Stimulated activated CD4-positive, alpha-beta T cell treated with anti-CD3 and anti-CD28 coated beads, Interleukin-1b, Interleukin-23, amount 100 ng/mL, for 1 hour (primary cell): ENCODE measurements at places on chromosomes 1 and 21.

- DNase-seq, result no peak
Measured at GRCh38 chr1:228366866-228367741, 39.5 kb downstream of the TRIM11 start.

- no peak for DNase-seq
Measured at GRCh38 chr1:210344706-210345105, 16.0 kb downstream of the HHAT start.

DNA sequence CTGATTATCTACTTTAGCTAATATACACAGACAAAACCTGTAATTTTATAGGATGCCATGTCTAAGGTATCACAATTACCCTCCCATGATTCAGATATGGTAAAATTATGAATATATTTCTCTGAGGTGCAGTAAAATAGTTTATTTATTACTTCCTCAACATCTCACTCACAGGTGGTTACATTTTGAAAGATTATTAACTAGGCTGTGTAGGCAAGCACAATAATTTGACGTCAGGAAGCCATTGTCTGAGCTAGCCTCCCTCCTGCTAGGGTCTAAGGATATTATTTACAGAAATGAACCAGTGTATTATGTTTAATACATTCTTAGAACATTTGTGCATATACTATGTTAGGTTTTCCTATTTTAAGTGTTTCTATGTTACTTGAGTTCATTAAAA lies 69.9 kb upstream of the ADGRL2 start:
- DNase-seq, result no peak

GRCh38 chr1:11569551-11569950 lies 84.7 kb downstream of the FBXO2 start:
- DNase-seq, result no peak

DNA sequence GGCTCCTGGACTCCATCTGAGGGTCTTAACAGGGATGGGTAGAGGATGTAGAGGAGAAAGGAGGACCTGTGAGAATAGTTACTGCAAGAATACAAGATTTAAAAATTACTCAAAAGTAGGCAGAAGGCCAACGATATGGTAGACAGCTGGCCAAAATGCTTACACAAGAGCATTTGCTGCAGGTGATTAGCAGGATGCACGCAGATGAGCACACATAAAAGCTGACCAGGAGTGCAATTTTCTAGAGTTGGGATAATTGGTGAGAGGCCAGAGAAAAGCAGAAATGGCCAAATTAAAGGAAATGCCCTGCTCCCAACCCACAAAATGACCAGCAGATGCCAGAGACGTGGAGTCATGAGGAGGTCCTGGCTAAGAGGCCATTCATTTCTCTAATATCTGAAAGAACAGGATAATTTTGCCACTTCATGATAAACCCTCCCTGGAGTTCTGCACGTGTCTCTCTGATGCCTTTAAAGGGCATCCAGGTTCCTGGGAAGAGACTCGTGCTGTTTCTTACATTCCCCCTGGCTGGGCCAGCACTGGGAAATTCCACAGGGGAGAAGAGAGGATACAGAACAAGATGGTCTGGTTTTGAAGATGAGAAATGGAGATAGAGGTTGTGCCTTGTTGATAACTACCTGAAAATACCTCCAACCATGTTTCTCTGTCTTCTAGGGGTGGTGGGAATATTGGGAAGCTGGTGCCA lies 62.3 kb upstream of the KCNA3 start:
- no peak for DNase-seq

DNA sequence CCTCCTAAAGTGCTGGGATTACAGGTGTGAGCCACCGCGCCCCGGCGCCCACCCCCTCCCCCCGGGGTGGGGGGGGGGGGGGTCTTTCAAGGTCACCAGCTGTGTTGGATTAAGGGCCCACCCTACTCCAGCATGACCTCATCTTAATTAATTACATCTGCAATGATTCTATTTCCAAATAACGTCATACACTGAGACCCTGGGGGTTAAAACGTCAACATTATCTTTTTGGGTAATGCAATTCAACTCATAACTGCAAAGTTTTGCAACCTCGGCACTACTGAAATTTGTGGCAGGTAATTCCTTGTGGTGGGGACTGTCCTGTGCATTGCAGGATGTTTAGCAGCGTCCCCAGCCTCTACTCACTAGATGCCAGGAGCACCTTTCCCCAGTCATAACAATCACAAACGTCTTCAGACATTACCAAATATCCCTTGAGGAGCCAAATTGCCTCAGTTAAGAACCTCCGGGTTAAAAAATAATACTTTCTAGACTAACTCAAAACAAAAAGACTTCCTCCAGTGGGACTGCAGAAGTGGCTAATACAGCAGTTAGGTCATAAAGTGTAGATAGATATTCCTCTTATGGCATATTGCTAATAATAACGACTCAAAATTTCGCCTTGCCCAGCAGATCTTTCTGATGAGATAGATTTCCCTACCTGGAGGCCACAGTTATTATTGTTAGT lies 233.0 kb upstream of the KAZN start:
- DNase-seq, result no peak

DNA sequence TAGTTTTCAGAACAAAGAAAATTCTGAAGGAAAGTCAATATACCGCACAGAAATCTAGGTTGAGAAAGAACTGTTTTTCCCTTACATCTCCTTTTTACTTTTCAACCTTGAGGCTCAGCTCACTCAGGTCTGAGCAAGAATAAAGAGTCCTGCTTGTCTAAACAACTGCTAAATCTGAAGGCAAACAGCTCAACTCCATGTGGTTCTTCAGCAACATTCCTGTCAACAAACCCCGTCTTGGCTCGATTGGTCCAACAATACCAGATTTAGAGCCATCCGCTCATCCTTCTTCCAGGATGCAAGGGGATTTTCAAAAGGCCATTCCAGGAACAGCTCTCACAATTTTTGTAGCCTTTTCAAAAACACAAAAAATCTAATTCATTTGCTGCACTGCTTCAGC lies 119.8 kb downstream of the HLCS start:
- no peak for DNase-seq

DNA sequence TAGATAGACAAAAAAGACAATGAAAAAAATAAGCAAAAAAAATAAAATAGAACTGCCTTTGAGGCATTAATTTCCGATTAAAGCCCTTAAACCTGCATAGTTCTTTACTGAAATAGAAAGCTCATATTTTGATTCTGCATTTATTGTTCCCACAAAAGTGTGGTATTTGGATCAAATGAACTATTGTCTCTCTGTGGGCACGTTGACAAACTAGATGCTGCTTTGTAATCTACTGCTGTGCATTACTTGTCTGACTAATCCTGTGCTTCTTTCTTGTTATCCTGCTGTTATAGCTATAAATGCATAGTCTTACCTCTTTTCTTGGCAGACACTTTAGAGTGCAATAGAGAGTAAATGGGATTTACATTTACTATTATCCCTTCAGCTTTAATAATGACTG lies 31.4 kb upstream of the SLC35D1 start:
- DNase-seq, result no peak

DNA sequence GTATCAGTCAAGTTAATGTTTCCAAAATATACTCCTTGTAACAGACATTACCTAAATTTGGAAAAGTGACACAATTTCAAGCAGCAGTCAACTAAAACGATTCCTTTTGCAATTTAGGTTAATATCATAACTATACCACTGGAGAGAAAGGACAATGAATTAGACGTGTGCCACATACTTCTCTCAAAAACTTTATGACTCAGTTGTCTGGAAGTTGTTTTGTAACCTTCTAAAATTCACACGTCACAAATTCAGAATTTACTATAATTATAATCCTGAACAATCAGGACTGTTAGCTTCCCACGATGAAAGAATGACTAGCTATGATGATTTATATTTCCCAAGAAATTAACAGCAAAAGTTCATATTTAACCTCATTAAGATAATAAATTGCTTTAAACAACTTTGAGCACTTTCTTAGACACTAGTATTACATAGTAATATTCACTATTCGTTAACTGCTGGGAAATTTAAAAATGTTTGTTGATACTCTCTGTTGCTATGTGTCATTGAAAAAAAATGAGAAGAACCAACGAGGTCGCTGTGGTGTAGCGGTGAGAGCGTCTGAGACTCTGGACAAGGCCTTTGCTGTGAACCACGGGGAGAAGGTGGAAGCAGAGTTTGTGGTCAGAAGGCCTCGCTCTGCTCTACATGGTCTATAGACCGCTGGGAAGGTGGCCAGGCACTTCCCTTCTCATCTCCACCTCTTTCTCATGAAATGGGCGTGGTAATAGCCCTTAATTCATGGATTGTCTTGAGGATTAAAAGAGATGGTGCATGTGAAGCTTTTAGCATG lies 27.9 kb upstream of the BATF3 start:
- DNase-seq, result no peak

GRCh38 chr1:49298304-49298703 lies 521.6 kb upstream of the BEND5 start:
- no peak for DNase-seq

DNA sequence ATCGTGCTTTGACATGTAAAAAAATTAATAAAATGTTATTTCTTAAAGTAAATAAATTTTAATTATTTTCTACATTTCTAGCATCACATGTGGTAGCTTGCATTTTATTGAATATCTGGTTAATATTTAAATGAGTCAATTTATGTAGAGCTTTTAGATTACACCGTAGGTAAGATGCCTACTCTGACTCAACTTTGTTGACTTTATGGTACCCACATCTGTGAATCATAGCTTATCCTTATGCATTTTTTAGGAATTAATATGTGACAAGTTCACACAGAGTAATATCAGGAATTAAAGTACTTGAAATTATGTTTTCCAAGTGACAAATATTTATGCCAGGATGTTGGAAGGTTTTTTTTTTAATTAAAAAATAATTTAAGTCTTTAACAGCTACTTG lies 120.7 kb downstream of the LEPR start:
- no peak for DNase-seq

DNA sequence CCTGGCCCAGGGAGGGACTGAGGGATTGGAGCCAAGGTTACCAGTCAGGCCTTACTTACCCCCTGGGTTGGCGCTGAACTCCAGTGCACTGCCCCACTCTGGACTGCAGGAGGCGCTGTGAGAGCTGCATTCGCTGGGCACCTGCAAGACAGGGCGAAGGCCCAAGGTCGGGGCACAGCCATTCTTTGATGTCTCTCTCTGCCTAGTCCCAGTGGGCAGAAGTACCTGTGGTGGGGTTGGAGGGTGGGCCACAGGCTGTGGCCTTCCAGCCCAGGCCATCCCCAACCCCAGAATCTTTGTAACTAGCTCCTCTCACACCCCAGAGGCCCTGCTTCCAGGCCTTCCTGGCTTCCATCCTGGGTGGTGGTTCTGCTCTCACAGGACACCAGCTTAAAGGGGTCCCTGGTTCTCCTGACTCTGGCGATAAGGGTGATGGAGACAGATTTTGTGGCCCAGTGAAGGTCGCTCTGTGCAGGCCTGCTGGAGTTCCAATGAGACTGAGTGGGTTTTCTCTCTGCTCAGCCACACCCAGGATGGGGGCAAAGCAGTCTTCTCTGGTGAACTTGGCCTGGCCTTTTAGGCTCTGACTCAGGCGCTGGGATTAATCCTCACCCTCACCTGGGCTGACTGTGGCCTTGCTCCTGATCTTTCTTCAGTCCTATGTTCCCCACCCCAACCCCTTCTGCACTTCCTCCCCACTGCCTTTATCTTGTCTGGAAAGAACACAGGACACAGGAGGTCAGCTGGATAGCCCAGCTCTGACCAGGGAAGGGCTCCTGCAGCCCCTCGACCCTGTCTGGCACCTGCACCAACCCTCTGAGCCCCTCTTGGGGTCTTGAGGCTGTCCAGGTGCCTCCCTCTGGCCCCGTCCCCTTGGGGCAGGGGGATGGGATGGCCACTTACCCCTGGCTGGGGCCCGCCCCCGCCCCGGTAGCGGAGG lies 954 bp downstream of the MYOG start:
- DNase-seq, result no peak

GRCh38 chr1:222171005-222171404 lies 376.9 kb downstream of the HHIPL2 start:
- no peak for DNase-seq

DNA sequence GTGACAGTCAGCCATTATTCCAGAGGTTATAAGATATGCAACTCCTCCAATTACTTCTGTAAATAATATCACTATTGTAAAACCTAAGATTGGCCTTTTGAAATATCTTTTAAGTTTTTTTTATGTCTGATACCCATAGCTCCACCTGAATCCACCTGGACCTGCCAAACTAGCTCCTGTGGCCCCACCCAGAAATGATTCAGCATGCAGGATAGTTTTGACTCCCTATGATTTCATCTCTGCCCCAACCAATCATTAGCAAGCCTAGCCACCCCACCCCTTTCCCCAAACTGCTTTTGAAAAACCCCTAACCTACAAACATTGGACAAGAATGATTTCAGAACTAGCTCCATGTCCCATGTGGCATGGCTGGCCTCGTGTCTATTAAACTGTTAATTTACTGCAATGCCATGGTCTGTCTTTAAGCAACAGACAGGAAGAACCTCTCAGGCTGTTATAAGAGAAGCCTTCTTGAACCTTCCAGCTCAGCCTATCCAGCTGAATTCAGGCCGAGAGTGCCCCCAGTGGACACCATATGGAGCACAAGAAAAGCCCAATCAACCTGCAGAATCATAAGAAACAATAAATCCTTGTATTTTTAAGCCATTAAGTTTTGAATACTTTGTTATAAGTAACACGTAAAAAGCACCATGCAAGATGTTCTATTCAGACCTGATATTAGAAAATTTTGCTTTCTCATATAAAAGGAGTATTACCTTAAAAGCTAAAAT lies 263.0 kb upstream of the ZRANB2 start:
- no peak for DNase-seq

GRCh38 chr21:42997053-42997452 lies 22.7 kb downstream of the PKNOX1 start:
- no peak for DNase-seq

DNA sequence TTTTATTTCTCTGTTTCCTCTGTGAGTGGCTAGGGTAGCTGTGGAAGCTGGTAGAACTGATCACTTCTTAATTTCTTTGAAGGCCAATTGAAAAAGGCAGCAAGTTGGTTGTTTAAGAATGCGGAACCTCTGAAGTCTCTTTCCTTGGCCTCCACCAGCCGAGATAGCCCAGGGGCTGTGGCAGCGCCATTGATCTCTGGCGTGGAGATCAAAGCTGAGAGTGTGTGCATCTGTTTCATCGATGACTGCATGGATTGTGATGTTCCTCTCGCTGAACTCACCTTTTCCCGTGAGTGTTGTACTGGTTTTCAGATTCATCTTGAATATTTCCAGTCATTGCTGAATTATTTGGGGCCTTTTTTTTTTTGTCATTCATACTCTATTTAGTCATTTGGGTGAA lies 97.7 kb downstream of the VPS13D start:
- no peak for DNase-seq

GRCh38 chr1:26295194-26296138 lies 11.0 kb downstream of the UBXN11 start:
- DNase-seq, result no peak

- DNase-seq, result no peak
Measured at GRCh38 chr1:51636764-51637522, 20.1 kb downstream of the OSBPL9 start.

GRCh38 chr1:66402194-66402593 lies 131.8 kb upstream of the SGIP1 start:
- DNase-seq, result no peak

- DNase-seq, result no peak
Measured at GRCh38 chr1:168697356-168698126, 31.5 kb downstream of the DPT start.
